Tracheal epithelial cell (primary cell): ENCODE measurements at places on chromosomes 5 and 9. TPM values are rescaled to one million over a fixed set of nuclear protein-coding genes. Genes with fewer than 3 reads are reported as not detected.

The PCDHA1 gene
- not detected in 2 replicates for total RNA-seq

The GABRP gene
- under 0.01 TPM in 1 of 2 replicates, not detected in the other for total RNA-seq

The RCL1 gene
- 17.8 and 24.9 TPM in 2 replicates for total RNA-seq

The PCDHGA11 gene
- total RNA-seq, result 2.2 and 2.6 TPM in 2 replicates

The CYLC2 gene
- not detected in 2 replicates for total RNA-seq

The EGR1 gene
- 5.1 and 6.6 TPM in 2 replicates for total RNA-seq

The NR6A1 gene
- 3.4 and 4.6 TPM in 2 replicates for total RNA-seq

The CLIC3 gene
- 4.0 and 4.8 TPM in 2 replicates for total RNA-seq

The STOML2 gene
- total RNA-seq, result 270 and 319 TPM in 2 replicates

The CCL19 gene
- not detected in 2 replicates for total RNA-seq

The BTNL3 gene
- not detected in 2 replicates for total RNA-seq

The OLFML2A gene
- 20.2 and 25.1 TPM in 2 replicates for total RNA-seq

The FGF10 gene
- total RNA-seq, result not detected in 2 replicates

The SUSD3 gene
- total RNA-seq, result 1.7 TPM in 1 of 2 replicates, not detected in the other

The DPYSL3 gene
- 4.0 and 7.7 TPM in 2 replicates for total RNA-seq

The DMRT3 gene
- total RNA-seq, result not detected in 2 replicates

The ZNF79 gene
- total RNA-seq, result 8.3 and 10.8 TPM in 2 replicates

The ADRB2 gene
- total RNA-seq, result 13.6 and 42.4 TPM in 2 replicates

The ETF1 gene
- 175 and 185 TPM in 2 replicates for total RNA-seq

The ADAM19 gene
- total RNA-seq, result 1.1 and 12.5 TPM in 2 replicates

The CACNA1B gene
- under 0.01 TPM in 1 of 2 replicates, not detected in the other for total RNA-seq

The OR2Y1 gene
- not detected in 2 replicates for total RNA-seq

The CKMT2 gene
- not detected in 2 replicates for total RNA-seq

The SCGB3A1 gene
- 1.3 TPM in 1 of 2 replicates, not detected in the other for total RNA-seq

The PCDHB5 gene
- 0.24 and 0.64 TPM in 2 replicates for total RNA-seq

The FBP1 gene
- total RNA-seq, result not detected in 2 replicates

The FCN1 gene
- not detected in 2 replicates for total RNA-seq

The LURAP1L gene
- 22.4 and 29.2 TPM in 2 replicates for total RNA-seq

The SLC46A2 gene
- not detected in 2 replicates for total RNA-seq

The EIF4E1B gene
- not detected in 2 replicates for total RNA-seq

The ZNF367 gene
- 0.85 and 2.2 TPM in 2 replicates for total RNA-seq

The SWI5 gene
- 18.8 and 22.8 TPM in 2 replicates for total RNA-seq

The FGD3 gene
- total RNA-seq, result 1.2 and 2.6 TPM in 2 replicates

The THBS4 gene
- total RNA-seq, result 0.24 and 1.3 TPM in 2 replicates

The DAB2IP gene
- total RNA-seq, result 19.8 and 21.7 TPM in 2 replicates
